ENCODE measurements at places on chromosomes 2 and 18.

GRCh38 chr2:195498176-195498575 lies 158.8 kb upstream of the SLC39A10 start:
- no peak for DNase-seq

GRCh38 chr2:206212673-206213513 lies 53.2 kb downstream of the EEF1B2 start:
- DNase-seq: no peak

- DNase-seq: no peak
Observed at GRCh38 chr2:66802877-66803276, 368.0 kb downstream of the MEIS1 start.

- DNase-seq: peak; percentile 88
Observed at GRCh38 chr2:216713691-216714336, 18.5 kb upstream of the IGFBP5 start.

- DNase-seq: no peak
Observed at GRCh38 chr2:85723707-85724360, 29.7 kb downstream of the GNLY start.

- no peak for DNase-seq
Observed at GRCh38 chr18:31680831-31681568, 3.4 kb downstream of the B4GALT6 start.

DNA sequence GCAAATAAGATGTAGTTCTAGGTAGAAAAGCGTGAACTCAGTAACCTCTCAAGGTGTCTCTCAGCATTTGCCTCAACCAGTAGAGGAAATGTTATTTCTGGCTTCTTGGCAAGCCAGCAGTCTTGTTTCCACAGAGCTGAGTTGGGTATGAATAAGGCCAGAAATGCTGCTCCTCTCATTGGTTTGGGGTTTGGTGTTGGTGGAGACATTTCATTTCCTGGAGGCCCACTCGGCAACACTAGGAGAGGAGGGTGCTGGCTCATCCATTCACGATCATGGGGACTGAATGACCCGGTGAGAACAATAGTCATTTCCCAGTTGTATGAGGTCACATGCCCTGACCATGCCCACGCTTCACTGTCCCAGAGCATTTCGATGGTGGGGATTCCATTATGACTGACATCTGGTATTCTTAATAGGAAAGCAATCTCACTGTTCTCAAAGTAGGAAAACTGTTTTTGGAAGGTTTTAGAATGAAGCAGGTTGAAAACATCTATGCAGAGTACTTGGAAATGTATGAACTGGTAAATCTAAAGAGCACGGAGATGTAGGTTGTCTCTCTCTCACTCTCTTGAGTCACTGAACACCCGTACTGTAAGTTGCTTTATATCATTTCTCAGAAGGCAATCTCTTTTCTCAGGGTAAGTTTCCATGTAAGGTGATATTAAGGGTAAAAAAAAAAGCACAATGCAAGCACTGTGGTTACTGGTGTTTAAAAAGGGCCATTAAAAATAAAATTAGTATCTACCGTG lies 37.1 kb upstream of the CTLA4 start:
- no peak for DNase-seq

DNA sequence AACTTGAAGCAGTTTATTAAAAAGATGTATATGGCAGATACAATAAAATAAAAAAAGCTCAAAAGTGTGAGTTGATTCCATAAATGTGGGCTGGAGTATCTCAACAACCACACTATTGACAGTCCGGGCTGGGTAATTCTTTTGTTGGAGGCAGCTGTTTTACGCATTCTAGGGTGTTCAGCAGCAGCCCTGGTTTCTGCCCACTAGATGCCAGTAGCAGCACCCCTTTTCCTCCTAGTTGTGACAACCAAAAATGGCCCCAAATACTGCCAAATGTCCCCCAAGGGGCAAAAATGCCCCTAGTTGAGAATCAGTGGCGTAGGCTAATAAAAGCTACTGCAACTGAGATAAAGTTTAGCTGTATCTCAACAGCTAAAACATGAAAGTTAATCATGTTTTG lies 44.8 kb downstream of the CHMP3 start:
- DNase-seq: no peak

- peak; percentile 28 for DNase-seq
Observed at GRCh38 chr18:67199993-67200617, 316.4 kb downstream of the DSEL start.

DNA sequence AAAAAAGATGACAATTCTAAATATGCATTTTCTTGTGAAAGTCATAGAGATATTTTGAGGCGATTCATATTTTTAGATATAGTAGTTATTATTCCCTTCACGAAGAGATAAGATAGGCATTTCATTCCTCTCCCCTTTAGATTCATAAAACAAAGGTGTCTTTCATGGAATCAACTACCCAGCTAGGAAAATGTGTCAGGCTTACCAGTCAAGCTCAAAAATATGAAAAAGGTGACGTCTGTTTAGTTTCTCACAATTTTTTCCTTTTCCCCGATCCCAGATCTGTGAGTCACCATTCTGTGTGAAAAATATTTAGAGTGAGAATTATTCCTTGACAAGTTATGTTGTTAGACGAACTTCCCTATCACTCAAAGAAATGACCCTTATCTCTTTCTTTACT lies 95.4 kb upstream of the FN1 start:
- DNase-seq: no peak

DNA sequence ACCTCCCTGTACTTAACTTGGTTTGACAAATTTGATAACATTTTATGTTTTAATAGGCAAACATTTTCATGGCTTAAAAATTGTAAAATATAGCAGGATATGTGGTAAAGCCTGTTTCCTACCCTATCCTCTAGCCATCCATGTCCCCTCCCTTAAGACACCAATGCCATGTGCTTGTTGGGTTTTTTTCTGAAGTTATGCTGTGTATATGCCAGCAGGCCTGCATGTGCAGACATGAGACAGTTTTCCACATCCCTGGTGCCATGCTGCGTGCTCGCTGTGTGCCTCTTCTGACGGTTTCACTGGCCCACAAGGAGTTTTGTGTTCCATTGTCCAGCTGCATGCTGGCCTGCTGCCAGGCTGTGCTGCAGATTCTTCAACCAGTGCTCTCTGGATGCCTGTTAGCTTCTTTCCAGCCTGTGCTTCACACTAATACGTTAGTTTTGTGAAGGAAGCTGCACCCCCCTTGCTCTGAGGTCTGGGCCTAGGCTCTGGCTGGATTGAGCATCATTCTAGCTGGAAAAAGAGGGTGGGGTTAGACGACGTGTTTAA lies 16.9 kb downstream of the INPP4A start:
- no peak for DNase-seq

DNA sequence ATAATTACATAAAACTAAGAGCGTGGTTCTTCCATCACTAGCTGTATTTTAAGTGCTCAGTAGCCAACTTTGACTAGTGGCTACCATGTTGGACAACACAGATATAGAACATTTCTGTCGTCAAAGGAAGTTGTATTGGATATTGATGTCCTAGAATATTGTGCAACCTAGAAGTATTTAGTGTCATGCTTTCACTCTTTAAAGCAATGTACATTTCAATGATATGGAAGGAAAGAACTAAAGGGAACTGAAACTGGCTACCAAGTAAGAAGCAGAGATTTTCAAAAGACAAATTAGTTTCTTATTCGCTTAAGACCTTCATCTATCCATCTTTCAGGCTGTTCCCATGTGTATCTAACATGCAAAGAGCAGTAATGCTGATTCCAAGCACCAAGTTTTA lies 85.4 kb upstream of the EML6 start:
- DNase-seq: no peak

GRCh38 chr2:24471662-24472061 lies 19.4 kb upstream of the NCOA1 start:
- DNase-seq: no peak

- DNase-seq: no peak
Observed at GRCh38 chr2:51084750-51085149, 52.8 kb upstream of the NRXN1 start.

DNA sequence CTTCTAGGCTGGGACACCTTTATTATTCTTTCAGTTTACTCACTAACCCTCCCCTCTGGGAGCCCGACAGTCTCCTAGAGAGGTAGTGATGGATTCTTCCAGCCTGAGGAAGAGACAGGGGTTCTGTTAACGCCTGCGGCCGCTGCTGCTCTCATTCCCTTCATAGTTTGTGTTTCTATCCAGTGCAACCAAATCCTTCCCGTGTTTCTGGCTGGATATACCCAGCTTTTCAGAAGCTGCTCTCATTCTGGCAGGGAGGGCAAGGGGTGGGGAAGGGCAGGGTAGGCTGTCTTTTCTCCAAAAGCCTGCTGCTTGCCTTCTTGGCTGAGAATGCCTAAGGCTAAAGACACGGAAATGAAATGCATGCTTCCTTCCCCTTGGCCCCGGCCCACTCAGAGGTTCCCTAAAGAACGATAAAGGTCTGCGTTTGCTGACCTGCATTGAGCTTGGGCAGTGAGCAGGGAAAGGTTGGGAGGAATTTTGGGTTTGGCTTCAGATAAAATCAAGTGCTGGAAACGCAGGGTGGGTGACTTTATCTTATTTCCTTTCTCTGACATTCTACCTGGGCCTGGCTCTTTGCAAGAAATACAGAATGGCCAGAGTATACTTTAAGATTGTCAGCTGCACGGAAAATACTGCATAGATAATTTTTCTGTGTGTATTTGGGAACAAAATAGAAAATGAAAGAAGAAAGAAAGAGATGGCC lies 390.9 kb downstream of the NBAS start:
- DNase-seq: peak; percentile 18

DNA sequence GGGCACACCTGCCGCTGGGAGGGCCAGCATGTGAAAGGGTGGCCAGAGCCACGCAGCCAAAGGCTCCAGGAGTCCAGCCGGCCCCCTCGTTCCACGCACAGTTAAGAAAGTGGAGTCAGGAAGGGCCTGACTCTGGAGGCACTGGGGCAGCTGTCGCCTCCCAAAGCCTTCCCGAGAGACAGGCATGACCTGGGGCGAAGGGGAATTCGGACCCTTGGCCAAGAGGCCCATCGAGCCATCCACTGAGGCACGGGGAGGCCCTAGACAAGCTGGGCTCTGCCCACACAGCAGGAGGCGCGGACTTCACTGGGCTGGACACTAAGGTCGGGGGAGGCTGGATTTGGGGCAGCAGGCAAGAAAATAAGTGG lies 38.5 kb upstream of the SNED1 start:
- no peak for DNase-seq

DNA sequence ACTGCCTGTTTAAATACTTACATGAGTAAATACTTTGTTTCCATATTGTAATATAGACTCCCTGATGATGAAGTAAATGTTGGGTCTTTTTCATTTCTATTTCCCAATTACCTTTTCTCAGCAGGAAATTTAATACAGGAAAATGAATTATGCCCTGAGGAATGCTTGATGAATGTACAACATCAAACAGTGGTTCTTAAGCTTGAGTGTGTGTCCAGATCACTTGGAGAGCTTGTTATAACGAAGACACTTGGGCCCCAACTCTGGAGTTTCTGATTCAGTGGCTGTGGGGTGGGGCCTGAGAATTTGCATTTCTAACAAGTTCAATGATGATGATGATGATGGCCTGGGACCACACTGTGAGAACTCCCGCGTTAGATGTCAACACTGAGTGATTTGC lies 7.1 kb upstream of the ME2 start:
- DNase-seq: no peak

DNA sequence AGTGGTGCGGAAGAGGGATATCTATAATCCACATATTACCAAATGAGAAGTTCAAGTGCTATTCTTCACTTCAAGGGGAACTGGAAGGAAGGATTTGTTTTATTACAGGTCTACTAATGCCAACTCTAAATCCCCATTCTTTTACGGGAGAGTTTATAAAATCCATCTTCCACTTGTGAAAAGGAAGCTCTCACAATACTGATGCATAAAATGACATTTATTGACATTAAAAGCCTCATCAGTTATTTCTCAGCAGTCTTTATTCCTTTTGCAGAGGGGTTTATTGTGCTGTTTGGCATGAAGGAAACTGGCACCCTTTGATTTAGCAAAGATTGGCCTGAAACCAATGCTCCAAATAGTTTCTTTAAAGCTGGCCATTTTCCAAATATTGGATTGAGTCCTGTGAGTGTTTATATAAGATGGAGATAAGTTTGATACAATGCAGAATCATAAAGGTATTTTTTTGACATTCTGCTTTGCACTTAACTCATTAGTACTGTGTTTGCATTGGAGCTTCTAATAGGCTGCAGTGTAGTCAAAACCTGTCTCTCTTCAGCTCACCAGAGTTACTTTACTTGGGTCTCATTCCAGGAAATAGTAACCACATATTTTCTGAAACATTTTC lies 26.6 kb downstream of the LRP1B start:
- DNase-seq: no peak
